Hair follicular keratinocyte (primary cell): ENCODE measurements at places on chromosomes 4 and X. TPM values are rescaled to one million over a fixed set of nuclear protein-coding genes. Genes with fewer than 3 reads are reported as not detected.

The TASL gene
- total RNA-seq: not detected in 2 replicates

The IGFBP7 gene
- total RNA-seq: 384 and 793 TPM in 2 replicates

The BEX1 gene
- 0.31 and 4.8 TPM in 2 replicates for total RNA-seq

The PPP4R3C gene
- not detected in 2 replicates for total RNA-seq

The ASMT gene
- not detected in 2 replicates for total RNA-seq

The TAF9B gene
- total RNA-seq: 14.4 and 16.2 TPM in 2 replicates

The HELT gene
- not detected in 2 replicates for total RNA-seq

The MXRA5 gene
- 0.68 and 4.4 TPM in 2 replicates for total RNA-seq

The LRIT3 gene
- 0.11 TPM in 1 of 2 replicates, not detected in the other for total RNA-seq

The S100G gene
- not detected in 2 replicates for total RNA-seq

The SLC6A14 gene
- total RNA-seq: 0.04 and 0.16 TPM in 2 replicates

The ABHD18 gene
- 3.7 and 5.2 TPM in 2 replicates for total RNA-seq

The ZNF711 gene
- 0.76 and 1.2 TPM in 2 replicates for total RNA-seq

The ANK2 gene
- total RNA-seq: 2.1 and 3.5 TPM in 2 replicates

The POU3F4 gene
- not detected in 2 replicates for total RNA-seq
